Forelimb muscle (tissue), 1 donor: ENCODE measurements at places on chromosomes 1 and 21.

DNA sequence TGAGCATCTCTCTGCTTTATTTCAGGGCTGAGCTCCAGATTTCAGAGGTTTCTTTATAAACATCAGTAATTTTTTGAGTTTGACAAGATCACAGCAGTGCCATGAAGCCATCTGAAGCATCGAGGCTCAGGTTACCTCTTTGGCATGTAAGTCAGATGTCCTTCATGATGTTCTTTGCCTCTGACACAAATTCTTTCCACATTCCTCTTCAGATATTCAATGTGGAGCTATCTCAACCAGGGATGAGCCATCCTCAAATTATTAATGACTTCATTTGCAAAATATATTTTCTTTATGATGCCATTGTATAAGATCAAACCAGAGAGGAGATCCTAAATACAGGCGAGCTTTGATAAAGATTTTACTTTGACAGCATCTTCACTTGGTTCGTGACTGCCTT lies 256.7 kb downstream of the COL11A1 start:
- no peak for DNase-seq

GRCh38 chr21:39971956-39972355 lies 104.7 kb downstream of the PCP4 start:
- DNase-seq: no peak

GRCh38 chr1:207810173-207810572 lies 58.3 kb downstream of the CD46 start:
- no peak for DNase-seq

GRCh38 chr21:28483301-28484035 lies 509.2 kb downstream of the LTN1 start:
- DNase-seq: no peak

- DNase-seq: no peak
These were observed 709 bp downstream of the NECTIN4 start for GRCh38 chr1:161088587-161089110.

GRCh38 chr1:26686795-26687194 lies 9.0 kb upstream of the ARID1A start:
- DNase-seq: no peak

DNA sequence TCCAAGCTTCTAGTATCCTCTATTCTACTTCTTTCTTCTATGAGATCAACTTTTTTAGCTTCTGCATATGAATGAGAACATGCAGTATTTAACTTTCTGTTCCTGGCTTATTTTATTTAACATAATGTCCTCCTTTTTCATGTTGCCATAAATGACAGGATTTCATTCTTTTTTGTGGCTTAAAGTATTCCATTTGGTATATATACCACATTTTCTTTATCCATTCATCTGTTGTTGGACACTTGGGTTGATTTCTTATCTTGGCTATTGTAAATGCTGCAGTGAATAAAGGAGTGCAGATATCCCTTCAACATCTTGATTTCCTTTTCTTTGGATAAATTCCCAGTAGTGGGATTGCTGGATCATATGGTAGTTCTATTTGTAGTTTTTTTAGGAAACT lies 209.6 kb downstream of the GPR52 start:
- DNase-seq: no peak

GRCh38 chr1:39508857-39509305 lies 17.4 kb downstream of the BMP8A start:
- no peak for DNase-seq
